ENCODE measurements at places on chromosomes 4 and X.

DNA sequence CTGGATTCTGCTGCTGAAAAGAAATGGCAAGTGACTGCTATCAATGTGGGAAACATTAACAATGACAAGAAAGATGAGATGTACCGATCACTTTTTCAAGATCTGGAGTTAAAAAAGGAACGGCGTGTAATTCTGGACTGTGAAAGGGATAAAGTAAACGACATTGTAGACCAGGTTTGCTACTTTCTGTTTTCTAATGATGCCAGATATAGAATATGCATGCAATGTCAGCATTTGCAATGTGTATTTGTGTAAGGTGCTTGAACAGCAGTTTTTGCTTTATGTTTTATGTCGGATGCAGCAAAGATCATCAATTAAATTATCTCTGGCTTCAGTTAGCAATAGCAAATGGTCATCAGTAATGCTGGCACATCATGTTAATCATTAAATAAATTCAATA, 92.2 kb downstream of the GRIA2 start:
- DNase-seq, result no peak

- no peak for DNase-seq
These were observed 16.6 kb upstream of the HPGD start for GRCh38 chr4:174538876-174539250.

DNA sequence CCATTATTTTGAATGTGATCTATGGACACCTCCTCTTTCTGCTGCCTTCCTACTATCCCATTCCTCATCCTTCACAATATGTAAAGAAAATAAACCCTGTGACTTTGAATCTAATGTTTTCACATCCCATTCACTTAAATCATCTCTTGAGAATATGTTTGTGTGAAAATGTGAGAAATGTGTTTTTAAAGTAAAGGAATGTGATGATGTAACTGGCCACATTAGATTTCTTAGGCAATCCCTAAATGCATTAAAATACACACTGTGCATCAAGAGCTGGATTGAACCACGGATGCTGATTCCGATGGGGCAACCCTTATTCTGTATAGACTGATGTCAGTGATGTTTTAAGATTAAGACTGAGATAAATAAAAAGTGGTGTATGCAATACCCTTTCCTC, 558.9 kb upstream of the TENM3 start:
- no peak for DNase-seq

GRCh38 chr4:111562826-111563225, 582.4 kb upstream of the FAM241A start:
- DNase-seq, result no peak

Data from muscle of arm (tissue), 14 donors.